ENCODE measurements at places on chromosomes 5 and 9. TPM values are rescaled to one million over a fixed set of nuclear protein-coding genes. Genes with fewer than 3 reads are reported as not detected.

- H3K4me1 ChIP-seq, result no peaks in the 10 kb centered on the region
- no peak overlapping the region for H3K4me3 ChIP-seq
- no peaks in the 10 kb centered on the region for H3K36me3 ChIP-seq
- no peaks in the 10 kb centered on the region for H3K27me3 ChIP-seq
- no peak for DNase-seq
Measured at GRCh38 chr5:130571076-130571475, 594.0 kb downstream of the HINT1 start.

- DNase-seq, result no peak
- no peak overlapping the region for H3K27ac ChIP-seq
- no peak overlapping the region for H3K4me3 ChIP-seq
- peaks cover 9% of the 10 kb centered on the region for H3K4me1 ChIP-seq
- H3K36me3 ChIP-seq, result no peaks in the 10 kb centered on the region
- H3K27me3 ChIP-seq, result no peaks in the 10 kb centered on the region
Measured at GRCh38 chr5:138748630-138749081, 4.6 kb upstream of the CTNNA1 start.

DNA sequence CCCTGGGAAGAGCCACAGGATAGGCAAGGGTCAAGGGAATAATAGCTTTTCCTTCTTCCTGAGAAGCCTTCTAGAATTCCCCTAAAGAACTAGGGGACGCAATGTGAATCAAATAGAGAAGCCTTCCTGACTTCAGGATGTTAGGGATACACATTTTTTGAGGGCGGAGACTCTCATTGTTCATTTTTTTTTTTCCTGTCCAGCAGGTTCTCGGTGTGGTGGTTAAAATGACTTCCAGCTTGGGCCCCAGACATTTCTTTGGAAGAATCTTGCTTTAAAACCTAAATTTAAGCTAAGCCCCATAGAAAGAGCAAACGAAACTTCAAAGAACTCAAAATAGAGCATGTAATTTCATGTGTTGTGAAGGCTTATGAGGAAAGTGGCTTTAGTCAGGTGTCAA, 80.8 kb downstream of the IQGAP2 start:
- peaks cover 22% of the 10 kb centered on the region for H3K4me1 ChIP-seq
- H3K27me3 ChIP-seq, result no peaks in the 10 kb centered on the region
- no peak overlapping the region for H3K27ac ChIP-seq

DNA sequence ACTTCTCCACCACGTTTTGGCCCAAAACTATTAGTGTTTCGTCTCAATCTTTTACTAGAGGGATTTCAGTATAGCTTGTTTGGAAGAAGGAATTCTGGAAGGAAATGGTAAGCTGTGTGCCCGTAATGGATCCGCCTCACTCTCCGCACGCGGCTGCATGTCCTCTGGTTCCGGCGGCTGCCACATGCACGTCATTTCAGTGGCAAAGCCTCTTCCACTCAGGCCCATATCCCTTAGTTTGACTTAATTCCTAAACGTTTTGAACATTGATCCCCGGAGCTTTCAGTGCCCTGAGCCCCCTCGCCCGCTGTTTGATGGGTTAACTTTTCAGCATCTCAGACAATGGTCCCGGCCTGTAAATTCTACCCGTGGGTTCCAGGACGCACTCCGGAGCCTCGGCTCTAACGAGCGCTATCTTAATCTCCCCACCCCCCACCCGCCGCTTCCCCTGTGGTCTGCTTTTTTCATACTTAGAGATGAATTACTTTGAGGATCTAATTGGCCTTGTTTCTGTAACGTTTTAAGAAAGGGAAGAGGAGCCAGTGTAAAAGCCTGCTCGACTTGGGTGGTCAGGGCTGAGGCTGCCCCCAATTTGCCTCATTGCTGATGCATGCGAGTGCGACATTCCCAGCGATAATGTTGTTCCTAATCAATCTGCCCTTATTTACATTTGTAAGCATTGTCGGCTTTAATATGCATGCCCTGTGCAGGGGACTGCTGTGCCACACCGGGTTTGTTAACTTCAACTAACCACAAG, 4.6 kb downstream of the PTCH1 start:
- H3K36me3 ChIP-seq, result no peaks in the 10 kb centered on the region
- no peak overlapping the region for H3K27ac ChIP-seq
- DNase-seq, result peak; percentile 62
- peaks cover 40% of the 10 kb centered on the region for H3K4me1 ChIP-seq
- peak overlapping the region; percentile 93 for H3K4me3 ChIP-seq

GRCh38 chr5:91332267-91333045, 50.7 kb downstream of the ARRDC3 start:
- H3K27ac ChIP-seq, result no peak overlapping the region
- H3K27me3 ChIP-seq, result no peaks in the 10 kb centered on the region
- no peaks in the 10 kb centered on the region for H3K36me3 ChIP-seq

- DNase-seq, result no peak
- H3K4me1 ChIP-seq, result no peaks in the 10 kb centered on the region
- no peak overlapping the region for H3K27ac ChIP-seq
- no peaks in the 10 kb centered on the region for H3K27me3 ChIP-seq
- H3K36me3 ChIP-seq, result no peaks in the 10 kb centered on the region
- H3K4me3 ChIP-seq, result no peak overlapping the region
Measured at GRCh38 chr5:172943906-172944305, 15.3 kb upstream of the RPL26L1 start.

DNA sequence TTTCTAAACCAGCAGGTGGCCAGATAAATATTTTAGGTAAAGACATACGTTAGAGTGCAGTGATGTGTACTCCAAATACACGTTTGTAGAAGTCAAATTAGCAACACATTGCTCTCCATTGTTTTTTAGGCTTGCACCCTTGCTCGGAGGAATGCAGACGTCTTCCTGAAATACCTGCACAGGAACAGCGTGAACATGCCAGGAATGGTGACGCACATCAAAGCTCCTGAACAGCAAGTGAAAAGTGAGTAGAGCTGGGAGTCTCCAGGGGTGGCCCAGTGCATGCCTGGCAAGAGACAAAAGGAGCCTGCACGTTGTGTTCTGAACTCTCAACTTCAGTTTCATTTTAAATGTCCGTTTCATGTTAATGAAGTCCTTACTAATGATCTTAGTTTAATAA, 207.5 kb upstream of the OTULINL start:
- H3K4me1 ChIP-seq, result peaks cover 4% of the 10 kb centered on the region
- no peak for DNase-seq

- H3K4me1 ChIP-seq, result no peaks in the 10 kb centered on the region
- no peaks in the 10 kb centered on the region for H3K27me3 ChIP-seq
- no peak overlapping the region for H3K4me3 ChIP-seq
Measured at GRCh38 chr5:62538017-62538942, 40.3 kb upstream of the LRRC70 start.

DNA sequence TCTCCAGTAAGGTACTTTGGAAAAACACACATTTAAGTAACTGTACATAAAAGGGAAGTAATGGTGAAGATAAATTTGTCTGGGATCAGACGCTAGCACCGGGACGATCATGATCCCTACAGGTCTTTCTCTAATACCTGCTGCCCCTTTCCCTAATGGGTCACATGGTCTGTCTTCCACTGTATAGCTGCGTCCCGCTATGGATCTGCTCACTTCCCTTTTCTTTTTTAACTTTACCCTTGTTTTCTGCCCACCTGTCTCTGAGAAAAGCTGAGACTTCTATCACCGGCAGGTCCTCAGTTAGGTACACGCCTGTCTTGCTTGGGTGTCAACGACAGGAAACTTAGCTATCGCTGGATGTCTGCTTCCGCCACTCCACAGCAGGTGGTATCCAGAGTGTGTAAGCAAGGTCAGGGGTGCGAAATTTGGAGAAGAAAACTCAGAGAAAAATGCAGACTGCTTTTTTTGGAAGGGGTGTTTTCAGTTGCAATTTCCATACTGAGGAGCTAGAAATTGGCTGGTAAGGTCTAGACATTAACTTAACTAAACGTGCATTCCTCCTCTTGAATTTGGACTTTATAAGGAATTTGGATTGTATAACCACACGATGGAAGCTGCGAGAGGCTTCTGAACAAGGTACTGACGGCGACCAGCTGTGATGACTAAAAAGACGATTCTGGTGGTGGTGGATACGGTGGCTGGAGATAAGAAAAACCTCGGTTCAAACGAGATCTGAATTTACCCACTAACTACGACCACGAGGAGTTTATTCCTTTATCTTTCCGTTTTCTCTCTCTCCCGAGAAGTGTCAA, 1.1 kb upstream of the ICE1 start:
- H3K27ac ChIP-seq, result no peak overlapping the region
- H3K36me3 ChIP-seq, result no peaks in the 10 kb centered on the region
- no peak for DNase-seq
- peaks cover 19% of the 10 kb centered on the region for H3K4me1 ChIP-seq

DNA sequence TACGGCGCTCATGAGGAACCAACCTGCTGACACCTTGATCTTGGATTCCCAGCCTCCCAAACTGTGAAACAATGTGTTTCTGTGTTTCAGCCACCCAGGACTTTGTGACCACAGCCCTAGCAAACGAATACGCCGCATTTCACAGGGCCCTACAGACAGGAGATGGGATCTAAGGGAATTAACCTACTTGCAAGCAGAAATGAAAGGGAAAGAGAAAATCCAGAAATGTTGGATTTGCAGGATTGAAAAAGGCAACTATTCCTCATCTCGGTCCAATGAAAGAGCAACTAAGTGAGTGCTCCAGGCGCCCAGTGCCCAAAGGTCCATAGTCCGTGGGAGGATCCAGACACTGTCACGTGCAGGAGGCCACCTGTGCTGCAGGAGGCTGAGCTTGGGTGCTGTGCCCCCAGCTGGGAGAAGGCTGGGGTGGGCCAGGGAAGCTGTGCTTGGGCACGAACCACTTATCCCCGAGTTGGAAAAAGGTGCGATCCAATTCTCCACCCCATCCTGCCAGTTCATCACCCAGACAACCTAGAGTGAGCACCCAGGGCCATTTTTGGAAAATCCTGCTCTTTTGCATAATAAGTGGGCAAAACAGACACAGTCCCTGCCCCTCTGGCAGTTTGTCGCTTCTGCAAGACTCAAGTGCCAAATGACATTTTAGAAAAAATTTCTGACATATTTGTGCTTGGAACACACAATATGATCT, 177.9 kb downstream of the C9orf50 start:
- no peak overlapping the region for H3K4me3 ChIP-seq
- no peaks in the 10 kb centered on the region for H3K36me3 ChIP-seq
- no peak overlapping the region for H3K27ac ChIP-seq
- DNase-seq, result no peak

DNA sequence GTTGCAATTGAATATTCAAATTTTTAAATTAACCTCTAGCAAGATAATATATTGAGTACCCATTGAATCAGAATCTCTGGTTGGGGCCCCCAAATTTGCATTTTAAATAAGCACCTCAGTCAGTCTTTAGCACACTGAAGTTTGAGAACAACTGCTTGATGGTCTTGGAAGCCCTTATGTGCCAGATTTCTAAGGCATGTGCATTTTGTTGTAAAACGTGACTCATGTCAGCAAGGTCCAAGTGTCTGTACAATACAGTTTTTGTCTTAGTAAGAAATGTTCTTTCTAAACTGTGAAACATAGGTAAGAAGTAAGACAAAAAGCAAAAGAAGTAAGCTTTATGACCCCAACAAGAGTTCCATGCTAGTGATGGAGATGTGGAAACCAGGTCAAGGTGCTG, 59.1 kb upstream of the PHF2 start:
- no peaks in the 10 kb centered on the region for H3K27me3 ChIP-seq
- no peak overlapping the region for H3K27ac ChIP-seq
- no peaks in the 10 kb centered on the region for H3K4me1 ChIP-seq
- no peak for DNase-seq

DNA sequence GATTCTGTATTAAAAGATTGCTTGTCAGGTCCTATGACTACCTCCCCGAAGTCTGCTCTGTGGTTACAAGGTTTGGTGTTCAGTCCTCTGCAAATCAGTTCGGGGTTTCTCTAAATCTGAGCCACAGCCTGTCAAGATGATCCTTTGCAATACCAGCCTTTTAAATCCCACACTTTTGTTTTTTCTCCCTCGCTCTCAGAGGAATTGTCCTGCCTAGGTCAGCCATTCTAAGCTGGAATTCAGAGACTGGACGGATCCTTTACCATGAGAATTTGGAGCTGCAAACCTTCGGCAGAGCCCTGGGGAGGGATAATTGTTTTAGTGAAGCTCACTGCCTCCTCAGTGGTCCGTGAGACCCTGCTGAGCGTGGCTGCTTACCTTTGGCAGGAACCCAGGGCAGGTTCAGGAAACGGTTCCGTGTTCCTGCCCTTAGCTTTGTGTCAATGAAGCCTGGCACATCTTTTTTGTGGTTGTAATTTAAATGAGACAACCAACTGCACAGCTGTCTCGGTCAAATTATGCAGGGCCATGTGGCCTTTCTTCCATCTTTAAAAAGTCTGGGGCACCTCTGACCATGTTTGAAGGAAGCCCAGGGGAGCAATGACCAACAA, 47.2 kb downstream of the EBF1 start:
- peak; percentile 81 for DNase-seq
- no peak overlapping the region for H3K27ac ChIP-seq
- H3K27me3 ChIP-seq, result peaks cover 96% of the 10 kb centered on the region
- H3K4me3 ChIP-seq, result peak overlapping the region; percentile 46

Gene TYRP1
- total RNA-seq, result 0.75 TPM
